HS-5 (cell line): ENCODE measurements at places on chromosomes 2 and 18.

DNA sequence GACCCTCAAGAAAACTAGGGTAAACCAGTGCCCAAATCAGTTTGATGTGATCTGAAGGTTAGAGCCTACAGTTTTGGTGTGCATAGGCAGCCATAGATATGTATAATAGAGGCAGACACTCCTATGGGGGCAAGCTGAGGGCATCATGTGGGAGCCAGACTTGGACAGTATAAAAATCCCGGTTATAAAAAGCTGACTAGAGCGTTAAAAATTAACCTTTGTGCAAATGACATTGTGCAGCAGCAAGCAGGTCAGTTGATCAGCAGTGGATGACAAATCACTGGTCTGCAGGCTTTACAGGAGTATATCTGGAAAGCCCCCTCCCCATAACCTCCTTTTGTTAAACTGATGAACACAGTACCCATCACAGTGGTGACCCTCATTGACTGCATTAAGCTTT, 107.8 kb downstream of the CTNNA2 start:
- DNase-seq, result no peak

GRCh38 chr2:175557810-175558377, 376.4 kb upstream of the ATP5MC3 start:
- no peak for DNase-seq

DNA sequence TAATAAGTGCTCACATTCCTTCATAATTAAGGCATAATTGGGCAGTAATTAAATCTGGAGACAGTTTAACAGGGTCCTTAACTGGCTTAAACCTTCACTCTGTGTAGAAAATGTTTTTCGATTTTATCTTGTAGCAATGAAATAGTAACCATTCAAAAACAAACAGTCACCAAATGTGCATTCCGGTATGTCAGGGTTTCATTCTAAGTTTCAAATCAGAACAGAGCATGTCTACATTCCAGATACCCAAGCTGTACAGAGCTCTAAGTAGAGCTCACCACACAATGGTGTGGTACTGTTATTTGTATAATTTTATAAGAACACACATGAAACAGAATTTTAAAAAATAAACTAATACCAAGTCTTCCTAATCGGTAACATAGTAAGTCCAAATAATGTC, 52.6 kb downstream of the SMAD2 start:
- DNase-seq, result no peak

DNA sequence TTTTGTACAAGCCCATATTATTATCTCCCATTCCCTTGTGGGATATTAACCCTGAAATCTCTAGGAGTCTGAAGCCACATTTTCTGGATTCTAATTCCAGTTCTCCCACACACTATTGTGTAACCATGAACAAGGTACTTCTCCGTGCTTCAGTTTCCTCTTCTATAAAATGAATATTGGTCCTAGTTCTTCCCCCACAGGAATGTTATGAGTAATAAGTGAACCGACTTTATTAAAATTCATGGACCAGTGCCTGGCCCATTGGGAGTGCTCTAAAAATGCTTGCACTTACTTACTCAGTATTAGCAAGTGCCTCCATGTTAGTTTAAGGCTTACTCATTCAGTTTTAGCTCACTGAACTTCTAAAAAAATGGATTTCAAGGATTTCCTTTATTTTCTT, 1.4 kb upstream of the ACMSD start:
- DNase-seq, result peak; percentile 86

DNA sequence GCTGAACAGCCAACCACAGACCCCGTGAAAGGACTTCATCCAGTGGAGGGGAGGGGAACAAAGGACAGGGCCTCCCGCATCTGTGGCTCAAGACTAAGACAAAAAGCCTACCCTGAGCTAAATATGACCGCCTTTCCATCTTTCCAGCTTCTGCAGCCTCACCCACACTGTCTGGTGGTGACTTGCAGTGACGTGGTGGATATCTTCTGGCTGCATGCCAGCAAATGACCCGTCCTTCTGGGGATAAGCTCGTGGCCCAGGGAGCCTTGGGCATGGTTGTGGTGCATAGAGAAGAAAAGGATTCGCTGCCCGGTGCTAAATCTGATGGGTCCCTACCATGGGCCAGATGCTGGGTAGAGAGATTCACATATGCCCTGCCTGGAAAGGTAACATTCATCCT, 8.7 kb upstream of the NGEF start:
- DNase-seq, result no peak

DNA sequence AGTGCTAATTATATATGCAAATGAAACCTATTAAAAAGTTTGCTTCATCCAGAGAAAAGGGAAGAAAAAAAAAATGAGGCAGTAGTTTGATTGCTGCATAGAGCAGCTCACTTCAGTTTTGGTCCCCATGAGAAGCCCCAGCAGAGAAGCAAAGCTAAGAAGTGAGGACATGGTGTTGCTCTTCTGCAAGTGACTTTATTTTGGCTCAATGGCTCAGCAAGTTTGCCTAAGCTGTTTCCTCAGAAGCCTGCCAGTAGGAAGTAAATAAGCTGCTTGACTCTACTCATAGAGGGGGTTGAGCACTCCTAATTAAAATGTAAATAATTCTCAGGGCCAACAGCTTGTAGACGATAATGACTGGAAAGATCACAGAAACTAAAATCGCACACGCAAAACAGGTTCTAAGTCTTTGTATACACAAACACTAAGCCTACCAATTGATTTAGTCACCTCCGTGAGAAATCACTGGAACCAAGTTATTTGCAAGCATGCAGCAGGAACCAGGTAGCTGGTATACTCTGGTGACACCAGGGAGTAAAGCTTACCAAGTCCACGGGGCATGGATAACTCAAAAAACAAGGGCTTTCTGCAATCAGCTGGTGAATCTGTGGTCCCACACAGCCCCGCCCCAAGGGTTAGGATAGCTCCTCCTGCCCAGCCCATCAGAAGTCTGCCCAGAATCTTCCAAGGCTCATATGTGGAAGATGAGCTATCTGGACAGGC, 39.7 kb upstream of the NABP1 start:
- DNase-seq, result no peak

- DNase-seq, result no peak
Measured at GRCh38 chr2:190301032-190301431, 18.6 kb downstream of the HIBCH start.

DNA sequence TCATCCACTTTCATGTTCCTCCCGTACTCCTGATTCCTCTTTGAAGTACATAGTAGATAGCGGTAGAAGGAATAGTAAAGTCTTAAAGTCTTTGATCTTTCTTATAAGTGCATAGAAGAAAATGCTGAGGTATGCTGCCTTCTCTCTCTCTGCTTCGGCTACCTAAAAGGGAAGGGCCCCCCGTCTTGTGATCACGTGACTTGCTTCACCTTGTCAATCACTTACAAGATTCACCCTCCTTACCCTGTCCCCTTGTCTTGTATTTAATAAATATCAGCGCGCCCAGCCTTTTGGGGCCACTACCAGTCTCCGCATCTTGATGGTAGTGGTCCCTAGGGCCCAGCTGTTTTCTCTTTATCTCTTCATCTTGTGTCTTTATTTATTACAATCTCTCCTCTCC, 932.2 kb upstream of the FANCL start:
- DNase-seq, result no peak

DNA sequence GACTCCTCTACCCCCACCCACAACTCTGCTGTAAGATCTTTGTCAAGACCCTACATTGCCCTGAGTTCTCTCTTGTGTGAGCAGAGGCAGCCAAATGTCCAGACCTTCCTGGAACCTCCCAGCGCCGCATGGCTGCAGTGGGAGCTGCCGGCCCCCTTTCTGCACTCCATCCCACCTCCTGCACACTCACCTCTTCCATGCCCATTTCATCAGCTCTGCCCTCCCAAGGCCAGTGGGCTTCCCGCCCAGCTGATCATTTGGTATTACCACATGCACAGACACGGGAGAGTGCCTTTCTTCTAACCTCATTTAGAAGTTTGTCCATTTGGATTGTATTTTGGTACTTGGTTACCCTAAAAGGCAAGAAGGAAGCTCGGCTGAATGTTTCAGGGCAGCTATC, 2.0 kb downstream of the IL1R2 start:
- no peak for DNase-seq

DNA sequence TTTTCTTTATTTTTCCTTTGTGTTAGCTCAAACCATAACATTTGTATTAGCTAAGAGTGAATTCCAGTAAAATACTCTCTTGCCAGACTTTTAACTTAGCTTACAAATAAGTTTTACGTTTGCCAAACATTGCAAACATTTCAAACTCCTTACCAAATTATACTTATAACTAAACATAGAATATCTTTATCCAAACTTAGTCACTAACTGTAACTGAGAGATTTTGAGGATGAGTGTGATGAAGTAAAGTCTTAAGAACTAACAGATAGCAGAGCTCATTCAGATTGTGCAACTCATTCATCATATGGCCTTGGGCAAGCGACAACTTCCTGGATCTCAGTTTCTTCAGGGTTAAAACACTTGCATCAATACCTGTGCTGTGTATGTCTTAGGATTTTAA, 533.7 kb downstream of the TDRD15 start:
- no peak for DNase-seq

DNA sequence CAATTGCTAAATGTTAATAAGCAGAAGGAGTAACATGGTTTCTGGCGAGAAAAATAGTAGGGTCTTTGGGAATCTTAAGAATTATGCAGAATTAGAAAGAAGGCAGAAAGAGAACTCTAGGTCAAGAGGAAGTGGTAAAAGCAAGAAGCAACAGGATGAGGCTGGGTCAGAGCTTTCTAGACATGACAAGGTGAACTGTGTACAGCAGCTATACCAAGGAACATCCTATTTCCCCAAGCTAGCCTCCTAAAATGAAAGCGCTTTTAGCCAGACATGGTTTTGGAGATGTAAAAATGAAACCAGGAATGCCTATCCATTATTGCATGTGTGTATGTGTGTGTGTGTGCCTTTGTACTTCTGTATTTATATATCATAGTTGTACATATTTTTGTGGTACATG, 42.3 kb upstream of the STAT1 start:
- DNase-seq, result no peak

DNA sequence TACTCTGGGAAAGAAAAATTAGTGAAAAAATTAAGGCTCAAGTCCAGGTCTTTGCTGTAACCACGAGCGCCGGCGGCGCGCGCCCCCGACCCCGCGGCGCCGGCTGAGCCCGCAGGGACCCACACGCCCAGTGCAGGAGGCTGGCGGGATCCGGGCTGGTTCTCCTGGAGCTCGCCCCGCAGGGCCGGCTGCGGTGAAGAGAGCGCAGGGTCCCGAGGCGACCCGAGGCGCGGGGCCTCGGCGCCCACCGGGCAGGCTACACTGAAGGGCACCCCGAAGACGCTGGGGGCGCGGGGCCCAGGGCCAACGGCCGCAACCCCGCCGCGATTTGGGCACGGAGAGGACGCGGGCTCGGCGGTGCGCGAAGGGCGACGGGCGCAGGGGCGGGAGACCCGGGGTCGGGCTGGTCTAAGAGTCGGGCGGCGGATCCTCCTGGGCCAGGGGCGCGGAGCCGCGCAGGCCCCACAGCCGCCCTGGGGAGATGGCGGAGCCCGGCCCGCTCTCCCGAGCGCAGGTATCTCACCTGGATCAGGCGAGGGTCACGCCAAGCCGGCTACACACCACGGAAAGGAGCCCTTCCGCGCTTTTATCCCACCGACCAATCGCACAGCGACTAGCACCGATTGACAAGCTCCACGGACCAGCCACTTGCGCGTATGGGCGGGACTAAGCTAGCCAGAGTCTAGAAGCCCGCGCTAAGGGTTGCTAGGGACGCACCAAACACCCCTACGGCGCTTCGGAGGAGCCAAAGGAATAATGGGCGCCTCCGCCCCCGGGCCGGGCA, at the start of gene PASK:
Gene PASK (minus strand): TSS at position 582 of the 784 bp plus-strand sequence. CDS start 6,440 bp downstream, outside the sequence.
- DNase-seq, result peak; percentile 81

DNA sequence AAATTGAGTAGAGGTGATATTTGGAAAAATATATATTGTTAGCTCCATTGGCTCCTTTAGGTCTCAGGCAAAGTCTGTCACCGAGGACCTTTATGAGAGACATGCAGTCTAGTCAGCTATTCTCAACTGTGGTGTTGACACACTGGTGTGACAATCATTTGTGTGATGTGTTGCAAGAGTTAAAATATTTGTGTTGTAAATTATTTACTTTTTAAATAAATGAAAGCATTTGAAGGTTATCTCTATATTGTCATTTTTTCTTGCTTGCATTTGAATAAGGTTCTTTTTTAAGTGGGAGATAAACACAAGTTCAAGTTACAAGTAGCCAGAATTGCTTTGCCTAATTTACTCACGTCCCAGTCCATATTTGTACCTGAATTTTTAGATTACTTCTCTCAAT, 4.3 kb downstream of the REL start:
- DNase-seq, result no peak

GRCh38 chr2:236934656-236935055, 151.0 kb upstream of the COPS8 start:
- DNase-seq, result no peak

DNA sequence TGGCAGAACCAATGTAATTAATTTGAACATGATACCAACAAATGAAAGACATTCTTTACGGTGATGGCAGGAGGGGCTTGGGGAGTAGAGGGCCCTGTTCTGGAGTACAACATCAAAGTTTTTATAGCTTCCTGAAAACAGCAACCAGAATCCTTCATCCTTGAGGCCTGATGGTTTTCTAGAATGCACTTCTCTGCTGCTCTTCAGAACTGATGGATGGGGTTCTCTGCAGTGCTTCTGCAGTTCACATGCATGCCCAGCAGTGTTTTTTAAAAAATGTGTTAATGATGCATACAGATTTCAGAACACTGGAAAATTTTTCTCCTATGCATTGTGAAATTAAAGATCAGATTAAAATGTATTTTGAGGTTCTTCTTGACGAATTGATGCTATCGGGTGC, 2.5 kb downstream of the LTBP1 start:
- DNase-seq, result no peak

DNA sequence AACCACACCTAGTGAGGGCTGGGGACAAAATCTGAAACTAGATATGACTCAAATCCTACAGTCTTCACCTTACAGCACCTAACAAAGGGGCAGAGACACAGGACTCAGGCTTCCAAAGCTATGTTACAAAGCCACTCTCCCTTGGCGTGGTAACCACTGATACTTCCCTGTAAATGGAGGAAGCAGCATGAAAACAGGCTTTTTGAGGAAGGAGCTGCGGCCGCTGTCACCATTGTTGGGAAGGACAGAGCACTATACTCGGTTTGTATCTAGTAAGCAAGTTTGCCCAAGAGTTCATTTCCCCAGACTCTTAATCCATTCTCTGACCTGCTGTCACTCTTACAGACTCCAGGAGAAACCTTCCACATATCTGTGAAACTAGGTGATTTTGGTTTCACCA, 60.3 kb downstream of the LONRF2 start:
- DNase-seq, result no peak

- DNase-seq, result no peak
Measured at GRCh38 chr2:119453972-119454593, 22.4 kb downstream of the TMEM37 start.

DNA sequence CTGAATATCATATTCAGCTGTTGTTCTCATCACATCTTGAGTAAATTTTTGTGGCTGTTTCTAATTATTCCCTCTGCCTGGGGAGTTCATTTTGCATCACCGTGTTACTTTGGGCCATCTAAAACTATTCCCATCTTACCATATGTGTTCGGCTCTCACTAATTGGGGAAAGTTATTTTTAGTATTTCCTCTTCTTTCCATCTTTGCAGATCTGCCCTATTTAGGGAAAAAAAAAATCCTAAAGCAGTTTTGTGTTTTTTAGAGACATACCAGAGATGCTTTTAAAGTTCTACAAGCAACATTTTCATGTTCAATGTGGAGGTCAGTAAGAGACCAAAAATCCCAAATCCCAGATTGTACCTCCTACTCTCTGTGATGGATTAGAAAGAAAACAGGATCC, 111.3 kb upstream of the NDUFV2 start:
- DNase-seq, result no peak
